ENCODE measurements at places on chromosomes 12 and 14.
A peak's percentile ranks its signal among the peaks of the same experiment; 100 is the strongest.

DNA sequence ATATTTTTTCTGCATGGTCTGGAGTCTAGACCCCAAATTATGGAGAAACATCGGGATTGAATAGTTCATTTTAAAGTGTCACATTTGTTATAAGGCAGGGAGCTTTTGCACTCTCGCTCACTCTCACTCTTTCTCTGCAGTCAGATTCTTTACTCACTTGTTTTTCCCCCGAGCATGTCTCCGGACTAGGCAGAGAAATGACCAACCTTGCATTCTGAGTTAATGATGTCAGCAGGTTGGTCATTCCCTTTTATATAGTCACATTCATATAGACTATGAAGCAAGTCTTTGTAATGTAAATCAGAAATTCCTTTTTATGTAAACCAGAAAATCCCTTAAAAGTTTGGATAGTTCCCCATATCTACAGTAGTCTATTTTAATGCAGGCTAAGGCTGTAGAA is 4.1 kb downstream of the C12orf75 start:
- DNase-seq = no peak

DNA sequence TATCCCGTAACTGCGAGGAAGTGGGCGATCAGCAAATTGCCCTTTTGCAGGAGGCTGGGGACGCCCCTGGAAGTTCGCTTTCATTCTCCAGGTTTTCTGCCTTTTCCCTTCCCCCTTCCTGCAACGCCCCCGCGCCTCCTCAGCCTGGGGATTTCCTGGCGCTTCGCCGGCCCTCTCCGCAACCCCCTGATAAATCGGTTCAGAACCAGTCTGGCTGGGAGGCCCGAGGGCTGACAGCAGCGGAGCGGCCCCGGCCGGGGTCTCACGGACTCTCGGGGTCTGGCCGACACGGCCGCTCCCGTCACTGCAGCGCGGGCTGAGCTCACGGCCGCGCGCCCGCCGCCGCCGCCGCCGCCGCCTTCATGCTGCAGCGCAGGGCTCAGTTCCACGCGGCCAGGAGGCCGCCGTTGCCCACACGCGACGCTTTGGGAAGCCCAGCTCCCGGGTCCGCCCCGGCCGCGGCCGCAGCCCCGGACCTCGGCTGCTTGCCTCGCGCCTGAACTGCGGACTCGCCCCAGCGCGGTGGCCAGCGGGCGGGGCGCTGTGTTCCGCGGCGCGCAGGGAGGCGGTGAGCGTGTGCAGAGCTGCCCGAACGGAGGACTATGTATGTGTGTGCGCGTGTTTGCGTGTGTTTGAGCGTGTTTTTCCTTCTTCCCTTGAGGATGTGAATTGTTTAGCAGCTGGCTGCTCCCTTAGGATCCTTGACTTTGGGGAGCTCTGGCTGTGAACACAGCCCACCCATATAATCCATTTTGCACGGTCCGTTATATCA is at the start of gene LRFN5:
LRFN5 (plus strand) TSS at position 345 of the 772 bp plus-strand sequence.
- DNase-seq = no peak

DNA sequence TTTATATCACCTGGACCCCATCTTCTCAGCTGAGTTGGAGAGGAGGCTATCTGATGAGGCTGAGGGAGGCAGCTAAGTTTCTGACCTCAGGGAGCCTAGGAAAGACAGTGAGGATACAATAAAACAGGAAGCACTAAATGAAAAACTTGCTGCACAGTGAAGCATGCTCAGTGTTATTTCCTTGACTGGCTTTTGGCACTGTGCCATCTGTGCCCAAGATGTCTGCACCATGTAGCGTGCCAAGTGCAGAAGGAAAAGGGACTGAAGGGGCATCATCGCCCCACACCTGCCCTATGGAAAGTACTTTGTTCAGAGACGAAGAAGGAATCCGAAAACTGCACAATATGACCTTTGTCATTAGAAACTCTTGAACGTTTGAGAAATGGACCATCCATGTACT is 102.7 kb downstream of the ANO4 start:
- DNase-seq = no peak

DNA sequence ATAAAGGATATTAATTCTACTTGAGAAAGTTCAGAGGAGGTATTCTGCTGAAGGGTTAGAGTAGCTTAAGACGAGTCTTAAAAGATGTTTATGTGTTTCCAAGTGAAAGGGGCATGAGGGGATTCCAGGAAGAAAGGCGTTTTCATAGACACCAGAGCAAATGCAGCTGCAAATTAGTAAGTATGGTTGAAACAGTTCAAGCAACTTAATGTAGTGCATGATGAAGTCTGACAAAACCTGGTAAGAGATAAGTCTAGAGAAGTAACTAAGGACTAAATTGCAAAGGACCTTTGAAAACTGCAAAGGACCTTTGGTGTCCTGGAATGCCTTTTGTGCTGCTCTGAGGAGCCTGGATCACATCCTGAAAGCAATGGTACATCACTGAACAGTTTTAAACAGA is 11.5 kb downstream of the LUM start:
- no peak for DNase-seq

DNA sequence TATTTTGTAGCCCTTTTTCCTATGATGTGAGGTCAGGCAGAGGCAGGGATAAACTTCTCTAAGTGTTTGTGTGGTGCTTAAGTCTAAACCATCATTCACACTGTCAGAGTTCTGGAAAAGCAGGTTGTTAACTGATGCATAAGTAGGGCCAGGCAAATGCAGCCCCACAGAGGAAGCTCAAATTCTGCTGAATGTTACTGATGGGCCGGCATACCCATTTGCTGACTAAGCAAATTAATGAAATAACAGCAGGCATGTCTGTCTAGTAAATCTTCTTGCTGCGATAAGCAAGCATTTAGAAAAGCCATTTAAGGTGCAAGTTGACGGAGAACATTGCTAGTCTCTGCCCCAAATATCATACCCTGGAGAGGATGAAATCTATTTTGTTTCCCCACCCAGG is 523.2 kb upstream of the CCDC196 start:
- DNase-seq = no peak

DNA sequence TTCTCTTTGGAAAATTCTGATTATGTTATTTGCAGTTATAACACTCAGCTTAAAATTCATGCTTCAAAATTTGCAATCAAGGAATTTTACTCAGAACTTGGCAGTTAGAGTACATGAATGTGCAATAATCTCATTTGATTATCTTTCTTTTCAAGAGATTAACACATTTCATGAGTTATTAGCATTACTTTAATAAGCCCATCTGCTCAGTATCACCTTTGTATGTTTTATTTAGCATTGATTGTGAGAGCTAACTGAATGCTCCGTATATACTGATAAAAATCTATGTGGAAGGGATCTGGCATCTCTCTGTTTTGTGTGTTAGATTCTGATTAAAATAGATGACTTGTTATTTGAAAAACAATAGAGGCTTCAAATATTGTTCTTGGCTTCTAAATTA is 55.6 kb upstream of the CPNE8 start:
- no peak for DNase-seq

DNA sequence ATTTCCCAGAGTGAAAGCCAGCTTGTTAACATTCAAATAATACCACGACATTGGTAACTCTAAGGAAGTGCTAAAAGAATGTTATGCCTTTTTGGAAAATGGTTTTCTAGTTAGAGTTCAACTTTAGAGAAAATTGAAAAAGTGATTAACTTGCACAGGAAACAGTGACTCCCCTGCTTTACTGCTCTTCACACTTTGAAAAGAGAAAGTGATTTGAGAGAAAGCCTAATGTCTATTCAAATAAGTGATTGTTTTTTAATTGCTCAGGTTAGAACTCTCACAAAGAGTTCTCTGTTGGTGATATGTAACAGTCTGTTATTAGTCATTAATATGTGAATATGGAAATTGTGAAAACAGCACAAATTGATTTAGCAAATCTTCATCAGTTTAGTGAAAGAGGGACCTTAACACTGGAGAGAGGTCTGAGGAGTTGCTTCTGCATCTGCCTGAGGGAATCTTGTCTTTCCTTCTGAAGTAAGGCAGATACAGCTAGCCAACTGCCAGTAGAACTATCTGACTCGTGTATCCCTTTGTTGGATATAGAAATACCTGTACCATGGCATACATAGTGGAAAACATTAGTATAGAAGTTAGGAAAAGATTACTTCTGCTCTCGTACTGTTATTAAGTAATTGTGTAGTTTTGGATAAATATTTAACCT is 25.5 kb downstream of the ATF7IP start:
- DNase-seq = no peak

DNA sequence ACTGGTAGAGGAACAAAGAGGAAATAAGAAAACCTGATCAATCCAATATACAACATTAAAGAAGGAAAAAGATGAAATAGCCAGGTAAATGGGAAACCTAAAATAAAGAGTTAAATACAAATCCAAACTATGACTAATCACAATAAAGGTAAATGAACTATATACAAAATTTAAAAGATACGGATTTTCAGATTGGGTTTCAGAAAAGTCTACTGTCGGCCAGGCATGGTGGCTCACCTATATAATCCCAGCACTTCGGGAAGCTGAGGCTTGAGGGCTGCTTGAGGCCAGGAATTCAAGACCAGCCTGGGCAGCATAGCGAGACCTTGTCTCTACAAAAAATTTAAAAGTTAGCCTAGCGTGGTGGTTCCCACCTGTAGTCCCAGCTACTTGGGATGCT is 39.9 kb upstream of the CHGA start:
- no peak for DNase-seq

- DNase-seq = no peak
These were observed 326.1 kb downstream of the CACNA1C start for GRCh38 chr12:2378835-2379330.

- DNase-seq = no peak
These were observed 158.0 kb downstream of the KCNA5 start for GRCh38 chr12:5201554-5202218.

DNA sequence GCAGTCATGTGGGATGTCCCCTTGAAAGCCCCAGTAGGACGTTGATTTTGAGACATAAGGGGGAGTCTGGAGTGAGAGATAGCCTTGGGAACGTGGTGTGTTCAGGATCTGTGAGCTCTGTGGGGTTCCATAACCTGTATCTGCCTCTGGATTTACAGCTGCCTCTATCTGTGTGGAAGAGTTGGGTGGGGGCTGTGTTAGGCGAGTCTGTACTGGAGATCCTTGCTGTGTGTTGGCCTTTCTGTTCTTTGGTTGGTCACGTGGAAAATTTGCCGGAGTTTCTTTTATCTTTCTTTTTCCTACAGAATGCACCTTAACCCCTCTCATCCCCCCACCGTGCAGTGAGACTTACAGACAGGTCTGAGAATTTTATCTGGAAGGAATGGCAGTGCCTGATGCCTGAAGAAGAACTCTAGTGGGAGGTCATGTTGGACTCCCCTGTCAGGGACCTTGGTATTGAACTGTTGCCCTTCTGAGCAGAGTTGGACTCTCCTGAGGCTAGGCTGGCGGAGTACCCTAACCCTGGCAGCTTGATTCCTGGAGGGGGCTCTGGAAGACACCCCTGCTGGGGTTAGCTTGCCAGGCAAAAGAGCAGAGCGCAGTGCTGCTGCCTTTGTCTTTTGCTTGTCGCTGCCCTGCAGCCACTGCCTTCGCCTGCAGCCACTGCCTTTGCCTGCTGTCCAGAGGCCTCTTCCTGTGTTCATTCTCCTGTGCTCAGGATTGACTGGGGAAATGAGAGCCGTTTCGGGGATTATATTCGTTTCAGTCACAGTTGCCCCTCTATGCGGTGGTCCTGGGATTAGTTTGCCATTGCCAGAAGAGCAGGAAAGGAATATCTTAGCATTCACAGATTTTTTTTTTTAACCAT is 34.1 kb downstream of the ZNF664 start:
- DNase-seq = no peak

GRCh38 chr12:122124370-122124769 is 45.8 kb downstream of the MLXIP start:
- no peak for DNase-seq

- no peak for DNase-seq
These were observed 45.0 kb upstream of the STAB2 start for GRCh38 chr12:103542078-103542477.

DNA sequence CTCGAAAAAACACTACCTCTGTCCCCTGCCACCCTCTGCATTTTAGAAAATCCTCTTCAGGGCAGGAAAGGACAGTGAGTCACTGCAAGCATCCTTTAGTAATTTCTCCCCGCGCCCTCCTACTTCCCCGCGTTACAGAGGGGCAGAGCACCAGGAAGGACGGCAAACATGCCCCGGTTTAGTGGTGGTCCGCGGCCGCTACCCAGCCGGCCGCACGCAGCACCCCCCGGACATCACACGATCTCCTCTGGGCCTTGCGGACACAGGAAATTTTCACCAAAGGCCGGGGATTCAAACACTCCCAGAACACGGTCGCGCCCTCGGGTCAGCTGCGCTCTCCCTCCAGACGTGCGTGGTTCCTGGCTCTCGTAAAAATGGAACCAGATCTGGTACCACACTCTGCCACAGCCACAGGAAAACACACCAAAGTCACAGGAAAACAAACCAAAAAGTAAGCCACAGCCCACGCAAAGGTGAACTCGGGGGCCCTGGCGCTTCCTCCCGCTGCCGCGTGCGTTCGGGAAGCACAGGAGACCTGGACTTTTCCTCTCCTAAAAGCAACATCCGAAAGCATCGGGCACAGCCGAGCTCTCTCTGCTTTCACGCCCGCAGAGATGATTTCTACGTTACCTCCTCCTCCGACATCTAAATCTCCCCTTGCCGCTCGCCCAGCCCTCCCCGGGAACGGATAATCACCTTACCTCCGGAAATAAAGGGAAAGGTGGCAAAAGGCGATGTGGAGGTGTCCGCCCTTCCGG is 839 bp downstream of the SLC38A1 start:
- DNase-seq = peak; percentile 14

- DNase-seq = peak; percentile 70
These were observed 16.7 kb downstream of the KMT2D start for GRCh38 chr12:49043856-49044258.

- no peak for DNase-seq
These were observed 12.1 kb downstream of the FGD6 start for GRCh38 chr12:95205016-95205624.

GRCh38 chr12:2082321-2082720 is 29.5 kb downstream of the CACNA1C start:
- DNase-seq = no peak

DNA sequence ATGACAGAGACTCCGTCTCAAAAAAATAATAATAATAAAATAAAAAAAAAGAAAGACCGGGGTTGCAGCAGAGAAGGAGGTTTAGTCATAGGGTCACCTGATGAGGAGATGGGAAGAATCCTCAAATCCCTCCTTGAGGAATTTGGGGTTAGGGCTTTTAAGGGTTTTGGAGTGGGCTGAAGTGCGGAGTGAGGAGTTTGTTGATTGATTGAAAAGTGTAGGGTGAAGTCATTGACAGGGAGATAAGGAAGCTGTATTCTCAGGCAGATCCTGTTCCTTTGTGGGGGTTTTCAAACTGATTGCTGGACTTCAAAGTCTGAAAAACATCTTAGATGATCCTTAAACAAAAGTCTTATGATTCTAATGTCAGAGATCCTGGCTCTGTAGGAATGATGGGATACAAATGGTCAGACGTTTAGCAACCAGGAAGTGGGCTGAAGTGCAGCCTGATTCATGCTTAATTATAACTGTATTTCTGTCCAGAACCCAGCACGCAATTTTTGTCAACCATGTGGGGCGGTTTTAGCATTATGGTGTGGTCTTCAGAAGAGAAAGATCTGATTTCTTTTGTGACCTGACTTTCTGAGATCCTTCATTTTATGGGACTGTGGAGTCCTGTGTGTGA is 16.0 kb downstream of the FNTB start:
- DNase-seq = no peak
